ENCODE measurements at places on chromosomes 1 and 21. TPM values are rescaled to one million over a fixed set of nuclear protein-coding genes. Genes with fewer than 3 reads are reported as not detected.

DENND2C gene
- total RNA-seq: 9.2 TPM

ELAPOR1 gene
- total RNA-seq: under 0.01 TPM

CLCA4 gene
- total RNA-seq: not detected

ZBTB8B gene
- under 0.01 TPM for total RNA-seq

CACHD1 gene
- 3.8 TPM for total RNA-seq

F3 gene
- total RNA-seq: 9.3 TPM

TLCD4 gene
- total RNA-seq: 0.11 TPM

KCNQ4 gene
- total RNA-seq: not detected

ENAH gene
- total RNA-seq: 14.1 TPM

WNT4 gene
- 0.76 TPM for total RNA-seq

SAMSN1 gene
- 0.09 TPM for total RNA-seq

SNRPE gene
- 46.5 TPM for total RNA-seq

SPRR2G gene
- not detected for total RNA-seq

PADI4 gene
- not detected for total RNA-seq
